Nephron progenitor cell (in vitro differentiated cells): ENCODE measurements at places on chromosomes 2 and 18.

DNA sequence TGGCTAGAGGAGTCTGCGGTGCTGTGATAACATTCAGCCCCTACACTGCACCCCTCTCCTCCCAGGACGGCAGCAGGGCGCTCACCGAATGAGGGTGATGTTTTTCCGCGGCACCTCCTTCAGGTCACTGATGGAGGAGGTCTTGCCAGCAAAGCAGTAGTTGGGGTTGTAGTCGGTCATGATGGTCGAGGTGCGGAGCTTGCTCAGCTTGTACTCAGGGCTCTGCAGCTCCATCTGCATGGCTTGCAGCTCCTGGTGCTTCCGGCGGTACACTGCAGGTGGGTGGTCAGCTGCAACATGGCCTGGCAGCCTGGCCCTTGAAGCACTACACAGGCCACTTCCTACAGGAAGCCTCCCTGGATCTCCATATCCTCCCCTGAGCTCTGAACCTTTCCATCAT, 108.0 kb downstream of the CLIP4 start:
- no peak overlapping the region for H3K27ac ChIP-seq
- peaks cover 14% of the 10 kb centered on the region for H3K27me3 ChIP-seq
- H3K4me1 ChIP-seq: peaks cover 11% of the 10 kb centered on the region
- no peaks in the 10 kb centered on the region for H3K36me3 ChIP-seq

DNA sequence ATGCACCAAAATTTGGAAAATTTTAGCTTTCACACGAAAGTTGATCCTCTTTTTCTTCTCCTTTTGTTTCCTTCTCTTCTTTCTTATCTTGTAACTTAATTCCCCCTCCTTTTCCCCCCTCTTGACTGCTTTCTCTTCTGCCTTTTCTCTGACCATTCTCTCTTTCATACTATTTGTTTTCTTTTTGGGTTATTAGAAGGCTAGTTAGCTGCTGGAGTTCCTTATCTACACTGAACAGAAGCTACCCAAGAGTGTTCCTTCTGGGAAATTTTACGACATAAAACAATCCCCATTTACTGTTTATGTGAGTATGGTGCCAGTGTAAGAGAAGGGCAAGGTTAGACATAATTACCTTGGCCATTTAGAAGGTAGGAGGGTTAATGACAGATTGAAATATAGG, 218.4 kb upstream of the DTNA start:
- H3K4me3 ChIP-seq: no peak overlapping the region
- H3K4me1 ChIP-seq: peaks cover 9% of the 10 kb centered on the region
- no peak overlapping the region for H3K27ac ChIP-seq
- no peak for DNase-seq

- no peak for DNase-seq
- H3K4me3 ChIP-seq: no peak overlapping the region
- H3K27ac ChIP-seq: no peak overlapping the region
- no peaks in the 10 kb centered on the region for H3K36me3 ChIP-seq
- peaks cover 44% of the 10 kb centered on the region for H3K4me1 ChIP-seq
Measured at GRCh38 chr2:128505575-128506526, 187.2 kb upstream of the HS6ST1 start.

GRCh38 chr2:23034996-23035395, 350.0 kb upstream of the KLHL29 start:
- H3K27ac ChIP-seq: no peak overlapping the region
- H3K27me3 ChIP-seq: peaks cover 6% of the 10 kb centered on the region
- DNase-seq: no peak
- peaks cover 13% of the 10 kb centered on the region for H3K4me1 ChIP-seq
- no peaks in the 10 kb centered on the region for H3K36me3 ChIP-seq
- no peak overlapping the region for H3K4me3 ChIP-seq

DNA sequence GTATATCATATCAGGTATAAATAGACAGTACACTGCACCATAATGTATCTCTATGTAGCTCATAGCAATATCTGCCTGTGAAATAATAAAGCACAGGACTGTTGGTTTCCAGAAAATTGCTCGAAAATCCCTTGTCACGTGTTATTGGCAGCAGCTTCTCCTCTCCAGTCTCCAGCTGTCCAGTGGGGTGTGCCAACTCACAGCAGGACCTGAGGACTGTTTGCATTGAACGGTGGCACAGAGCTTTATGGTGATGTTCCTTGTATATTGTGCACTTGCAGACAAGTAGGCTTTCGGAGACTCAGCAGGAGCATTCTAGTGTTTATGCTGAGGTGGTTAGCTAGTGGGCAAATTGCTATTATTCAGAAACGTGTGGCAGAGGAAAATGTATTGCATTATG, 182.2 kb upstream of the ATP5MC3 start:
- H3K4me3 ChIP-seq: no peak overlapping the region
- no peak for DNase-seq
- H3K36me3 ChIP-seq: no peaks in the 10 kb centered on the region
- peaks cover 34% of the 10 kb centered on the region for H3K27me3 ChIP-seq
- H3K27ac ChIP-seq: no peak overlapping the region

DNA sequence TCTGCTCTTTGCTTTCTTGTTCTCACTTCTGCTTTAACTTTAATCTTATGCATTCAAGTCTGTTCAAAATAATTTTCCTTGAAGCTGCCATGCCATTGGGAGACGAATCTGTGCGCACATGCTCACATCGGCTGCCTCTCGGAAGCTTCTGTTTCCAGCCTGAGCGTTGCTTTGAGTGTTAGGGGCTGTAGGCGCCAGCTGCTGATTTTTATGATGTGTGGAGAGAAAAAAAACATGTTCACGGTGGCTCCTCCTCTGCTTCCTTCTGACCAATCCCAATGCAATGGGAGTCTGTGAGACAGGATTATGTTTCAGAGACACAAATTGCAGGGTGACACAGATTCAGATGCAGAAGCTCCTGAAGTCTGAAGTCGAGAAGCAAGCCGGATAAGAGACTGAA, at the start of gene MC4R:
TSS of gene MC4R (minus strand) at position 180 of the 400 bp plus-strand sequence. CDS start 426 bp downstream, outside the sequence.
- peak within 1 kb of the TSS; percentile 80 for H3K4me3 ChIP-seq
- no peaks in the 10 kb centered on the region for H3K36me3 ChIP-seq
- peak within 1 kb of the TSS; percentile 93 for H3K27ac ChIP-seq
- H3K27me3 ChIP-seq: no peaks in the 10 kb centered on the region

- peaks cover 49% of the 10 kb centered on the region for H3K4me1 ChIP-seq
- peak overlapping the region; percentile 78 for H3K4me3 ChIP-seq
- peak; percentile 15 for DNase-seq
- peaks cover 1% of the 10 kb centered on the region for H3K36me3 ChIP-seq
- H3K27me3 ChIP-seq: peaks cover 7% of the 10 kb centered on the region
Measured at GRCh38 chr2:70143314-70144150, 47.3 kb downstream of the C2orf42 start.

DNA sequence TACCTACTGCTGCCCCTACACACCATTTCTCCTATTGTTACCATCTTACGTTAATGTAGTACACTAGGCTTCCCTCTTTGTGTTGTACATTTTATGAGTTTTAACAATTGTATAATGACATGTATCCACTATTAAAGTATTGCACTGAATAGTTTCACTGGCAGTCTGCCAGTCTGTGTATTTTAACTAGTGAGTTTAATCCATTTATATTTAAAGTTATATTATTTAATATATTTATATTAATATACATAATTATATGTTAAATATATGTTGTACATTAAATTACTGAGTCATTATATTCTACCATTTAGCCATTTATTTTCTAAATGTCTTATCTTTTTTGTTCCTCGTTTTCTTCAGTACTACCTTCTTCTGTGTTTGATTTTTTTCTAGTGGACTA, 44.8 kb upstream of the PHLPP1 start:
- H3K27me3 ChIP-seq: peaks cover 5% of the 10 kb centered on the region
- DNase-seq: no peak
- no peak overlapping the region for H3K4me3 ChIP-seq

DNA sequence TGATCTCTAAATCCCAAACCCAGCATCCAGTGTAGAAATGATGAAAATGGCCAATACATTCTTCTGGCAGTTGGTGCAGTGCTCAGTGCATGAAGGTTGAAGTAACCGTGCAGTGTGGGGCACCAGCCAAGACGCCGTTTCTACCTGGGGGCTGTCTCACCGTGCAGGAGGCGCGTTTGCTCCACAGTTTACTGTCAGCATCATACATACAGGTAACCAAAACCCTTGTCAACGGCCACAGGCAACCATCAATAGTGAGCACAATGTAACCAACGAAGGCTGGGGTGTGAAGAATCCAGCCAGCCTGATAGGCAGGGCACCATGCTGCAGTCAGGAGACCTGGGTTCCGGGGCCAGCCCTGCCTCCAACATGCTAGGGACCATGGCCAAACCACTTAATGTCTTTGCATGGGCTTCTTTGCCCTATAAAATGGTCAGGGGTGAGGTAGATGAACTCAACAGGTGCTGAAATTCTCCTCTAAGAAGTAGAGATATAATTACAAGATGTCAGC, 127.5 kb upstream of the ID2 start:
- peaks cover 2% of the 10 kb centered on the region for H3K27me3 ChIP-seq
- DNase-seq: no peak
- H3K27ac ChIP-seq: no peak overlapping the region
- H3K36me3 ChIP-seq: peaks cover 26% of the 10 kb centered on the region

DNA sequence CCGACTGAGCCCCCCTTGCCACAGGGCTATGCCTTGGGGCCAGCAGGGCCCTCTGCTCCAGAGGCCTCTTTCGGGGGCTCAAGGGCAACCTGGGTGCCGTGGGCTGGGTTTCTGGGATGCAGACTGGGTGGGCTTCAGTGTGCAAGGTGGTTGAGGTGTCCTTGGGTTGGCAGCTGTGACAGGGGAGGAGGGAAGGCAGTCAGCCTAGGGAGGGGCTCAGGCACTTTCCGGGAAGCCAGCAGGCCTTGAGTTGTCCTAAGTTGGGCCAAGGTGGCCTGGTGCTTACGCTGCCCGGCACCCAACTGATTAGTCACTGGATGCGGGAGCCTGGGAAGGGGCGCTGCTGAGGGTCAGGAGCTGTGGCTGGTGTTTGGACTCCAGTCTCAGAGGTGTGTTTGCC, 199.5 kb downstream of the TWIST2 start:
- DNase-seq: no peak
- H3K27ac ChIP-seq: no peak overlapping the region

- no peak for DNase-seq
- H3K4me3 ChIP-seq: no peak overlapping the region
- no peaks in the 10 kb centered on the region for H3K4me1 ChIP-seq
- H3K36me3 ChIP-seq: no peaks in the 10 kb centered on the region
Measured at GRCh38 chr2:224861266-224861665, 145.1 kb upstream of the CCDC195 start.

GRCh38 chr2:40451918-40452605, at the start of gene SLC8A1:
SLC8A1 (minus strand) TSS chr2:40452090.
- H3K27me3 ChIP-seq: peaks cover 63% of the 10 kb centered on the region
- peaks cover 27% of the 10 kb centered on the region for H3K4me1 ChIP-seq
- H3K27ac ChIP-seq: peak within 1 kb of the TSS; percentile 4
- peak within 1 kb of the TSS; percentile 97 for H3K4me3 ChIP-seq
- DNase-seq: peak; percentile 73
- H3K36me3 ChIP-seq: no peaks in the 10 kb centered on the region

DNA sequence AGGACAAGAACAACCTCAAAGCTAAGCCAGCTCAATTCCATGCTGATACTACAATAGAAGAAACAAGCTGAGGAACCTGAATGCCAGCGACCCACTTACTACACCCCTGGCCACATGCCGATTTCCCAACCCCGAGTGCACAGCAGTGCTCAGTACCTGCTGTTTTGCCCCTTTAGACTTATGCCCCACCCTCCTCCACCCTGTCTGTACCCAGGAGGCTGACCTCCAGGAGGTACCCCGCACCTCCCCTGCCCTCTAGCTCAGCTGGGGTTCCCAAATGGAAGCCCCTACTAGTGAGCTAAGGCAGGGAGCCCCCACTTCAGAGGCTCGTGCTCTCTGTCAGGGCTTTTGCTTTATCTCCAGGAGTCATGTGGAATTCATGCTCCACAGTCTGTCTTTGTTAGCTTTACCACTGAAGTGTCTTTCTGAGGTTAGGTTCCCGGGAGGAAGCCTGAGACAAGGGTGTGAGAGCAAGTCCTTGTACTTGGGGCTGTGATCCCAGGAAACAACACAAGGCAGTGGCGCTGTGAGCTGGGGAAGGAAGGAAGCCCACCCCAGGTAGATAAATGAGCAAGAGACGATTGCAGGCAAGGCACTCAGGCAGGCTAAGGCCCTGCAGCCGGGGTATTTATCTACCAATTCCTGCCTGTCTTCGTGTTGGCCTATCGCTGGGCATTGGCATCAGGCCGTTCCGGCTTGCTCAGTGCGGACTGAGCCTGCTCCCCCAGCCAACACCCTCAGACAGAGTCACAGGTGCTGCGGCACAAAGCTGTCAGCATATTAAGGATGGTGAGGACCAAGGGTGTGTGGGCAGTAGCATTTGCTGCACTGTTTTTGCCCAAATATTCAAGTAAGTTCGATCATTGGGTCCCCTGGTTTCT, 220.5 kb downstream of the CYP26B1 start:
- no peak for DNase-seq
- H3K36me3 ChIP-seq: no peaks in the 10 kb centered on the region
- H3K4me3 ChIP-seq: no peak overlapping the region
- peaks cover 33% of the 10 kb centered on the region for H3K27me3 ChIP-seq
- no peak overlapping the region for H3K27ac ChIP-seq

DNA sequence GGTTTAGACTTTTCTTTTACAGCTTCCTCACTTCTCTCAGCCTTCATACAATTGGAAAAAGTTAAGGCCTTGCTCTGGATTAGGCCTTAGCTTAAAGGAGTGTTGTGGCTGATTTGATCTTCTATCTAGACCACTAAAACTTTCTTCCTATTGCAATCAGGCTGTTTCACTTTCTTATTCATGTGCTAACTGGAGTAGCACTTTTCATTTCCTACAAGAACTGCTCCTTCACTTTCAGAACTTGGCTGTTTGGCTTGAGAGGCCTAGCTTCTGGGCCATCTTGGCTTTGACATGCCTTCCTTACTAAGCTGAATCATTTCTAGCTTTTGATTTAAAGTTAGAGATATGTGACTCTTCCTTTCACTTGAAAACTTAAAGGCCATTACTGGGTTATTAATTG, 114.3 kb downstream of the ARHGEF4 start:
- peaks cover 13% of the 10 kb centered on the region for H3K27me3 ChIP-seq
- no peak overlapping the region for H3K4me3 ChIP-seq
- H3K27ac ChIP-seq: no peak overlapping the region
- no peak for DNase-seq
- H3K4me1 ChIP-seq: no peaks in the 10 kb centered on the region

GRCh38 chr2:172234716-172235691, 132.3 kb upstream of the DLX2 start:
- no peaks in the 10 kb centered on the region for H3K36me3 ChIP-seq
- H3K27ac ChIP-seq: no peak overlapping the region
- H3K4me3 ChIP-seq: peak overlapping the region; percentile 89
- DNase-seq: peak; percentile 50

GRCh38 chr2:108351889-108352288, 25.9 kb upstream of the SULT1C4 start:
- peaks cover 5% of the 10 kb centered on the region for H3K4me1 ChIP-seq
- no peak for DNase-seq
- no peak overlapping the region for H3K27ac ChIP-seq
- H3K4me3 ChIP-seq: no peak overlapping the region
- H3K27me3 ChIP-seq: peaks cover 9% of the 10 kb centered on the region
